ENCODE measurements at places on chromosomes 11 and 22. TPM values are rescaled to one million over a fixed set of nuclear protein-coding genes. Genes with fewer than 3 reads are reported as not detected.

- no peak for DNase-seq
Observed at GRCh38 chr22:27842669-27843431, 41.3 kb upstream of the MN1 start.

GRCh38 chr11:2369896-2370295 lies 7.2 kb upstream of the CD81 start:
- DNase-seq, result peak; percentile 64

DNA sequence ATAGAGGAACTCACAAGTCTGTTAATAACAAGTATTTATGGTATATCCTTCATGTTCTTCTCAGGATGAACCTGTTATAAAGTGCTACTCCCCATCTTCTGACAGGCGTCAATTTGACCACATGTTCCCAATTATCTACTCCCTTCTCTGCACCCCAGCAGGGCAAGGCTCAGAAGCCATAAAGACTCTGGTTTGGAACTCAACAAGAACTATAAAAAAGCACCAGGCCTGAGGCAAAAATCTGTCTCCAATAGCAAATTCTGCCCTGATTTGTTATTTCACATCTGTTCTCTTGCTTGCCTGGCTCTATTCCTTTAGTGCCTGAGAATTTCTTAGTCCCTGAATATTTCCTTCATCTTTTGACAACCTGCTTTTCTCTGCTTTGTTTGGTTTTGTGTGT lies 618.2 kb upstream of the KIRREL3 start:
- DNase-seq, result no peak

DNA sequence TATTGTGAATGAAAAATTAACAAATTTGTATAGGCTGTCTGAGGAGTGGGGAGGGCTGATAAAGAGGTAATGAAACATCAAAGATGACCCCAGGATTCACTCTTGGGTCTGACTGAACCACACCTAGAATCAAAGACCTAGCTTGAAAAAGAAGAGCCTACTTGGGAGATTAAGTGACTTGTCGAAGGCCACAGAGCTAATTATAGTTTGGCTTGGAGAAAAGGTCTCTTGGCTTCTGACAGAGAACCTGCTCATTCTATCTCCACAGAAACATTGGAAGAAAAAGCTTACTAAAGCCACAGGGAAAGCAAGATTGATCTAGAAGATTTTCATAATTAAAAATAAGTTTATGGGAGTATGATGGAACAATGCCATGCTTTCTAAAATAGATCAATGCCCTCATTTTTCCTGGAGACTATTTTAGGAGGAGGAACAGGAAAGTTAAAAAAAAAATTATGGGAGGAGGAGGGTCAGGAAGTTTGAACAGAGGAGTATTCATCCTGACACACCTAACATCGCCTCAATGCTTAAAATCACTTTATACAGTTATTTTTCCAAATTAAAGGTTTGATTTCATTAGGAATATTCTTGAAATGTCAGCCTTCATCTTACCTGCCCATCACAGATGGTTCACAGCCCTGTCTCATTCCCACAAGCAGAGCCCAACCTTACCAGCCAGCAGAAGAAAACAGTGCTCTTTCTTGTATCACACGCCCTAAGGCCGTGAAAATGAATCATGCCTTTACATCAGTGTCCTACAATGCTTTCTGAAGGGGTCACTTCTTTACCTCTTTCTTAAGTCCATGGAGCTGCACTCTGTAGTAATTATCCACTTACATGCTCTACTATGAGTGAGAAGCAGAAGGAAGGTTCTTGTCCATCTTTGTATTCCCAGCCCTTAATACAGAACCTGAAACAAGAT lies 231.1 kb upstream of the MPPED2 start:
- no peak for DNase-seq

DNA sequence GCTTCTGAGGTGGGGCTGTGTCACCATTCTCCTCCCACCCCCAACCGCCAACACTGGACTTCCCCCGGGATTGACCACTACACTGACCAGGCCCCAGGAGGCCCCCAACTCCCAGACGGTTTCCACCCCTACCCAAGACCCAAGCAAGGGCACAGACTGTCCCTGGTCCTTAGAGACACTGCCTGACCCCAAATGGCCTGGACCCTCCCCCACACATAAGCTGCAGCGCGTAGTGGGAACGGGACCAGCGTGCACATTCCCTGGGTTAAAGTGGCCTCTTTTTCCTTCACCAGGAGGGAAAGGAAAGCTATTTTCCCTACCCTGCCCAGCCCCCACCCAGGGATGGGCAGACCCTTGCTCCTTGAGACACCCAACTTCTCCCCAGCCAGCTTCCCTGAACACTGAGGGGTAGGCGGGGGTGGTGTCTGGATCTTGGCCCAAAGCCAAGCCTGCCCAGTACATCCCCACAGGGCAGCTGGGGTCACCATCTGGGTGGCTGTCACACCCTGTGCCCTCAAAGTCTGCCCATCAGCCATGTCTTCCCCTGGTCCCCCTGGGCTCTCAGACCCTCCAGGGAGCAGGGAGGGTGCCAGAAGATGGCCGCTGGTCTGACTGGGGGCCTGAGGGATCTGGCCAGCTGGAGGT lies 1.6 kb upstream of the MAPK12 start:
- no peak for DNase-seq

- no peak for DNase-seq
Observed at GRCh38 chr11:126400479-126400878, 45.0 kb downstream of the ST3GAL4 start.

APOBEC3B gene
- total RNA-seq, result 2.9 TPM

DUSP8 gene
- total RNA-seq, result 12.1 TPM
